ENCODE measurements at places on chromosomes 11 and 22.

DNA sequence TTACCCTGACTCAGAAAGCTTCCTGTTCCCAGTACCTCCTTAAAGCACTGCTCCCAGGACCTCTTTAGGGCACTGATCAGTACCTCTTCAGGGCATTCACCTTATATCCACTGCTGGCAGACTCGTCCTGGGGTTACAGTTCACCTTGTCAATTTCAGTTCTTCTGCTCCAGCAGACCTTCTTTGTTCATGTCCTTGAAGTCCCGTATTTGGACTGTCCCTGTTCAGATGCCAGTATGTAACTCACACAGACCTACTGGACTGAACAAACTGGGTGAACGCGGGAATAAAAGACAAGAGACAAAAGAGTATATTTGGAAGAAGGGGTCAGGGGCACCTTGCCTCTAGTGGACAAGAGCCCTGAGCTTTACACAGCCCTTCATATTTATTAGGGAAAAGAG lies 31.8 kb upstream of the NCAM1 start:
- DNase-seq, result no peak

DNA sequence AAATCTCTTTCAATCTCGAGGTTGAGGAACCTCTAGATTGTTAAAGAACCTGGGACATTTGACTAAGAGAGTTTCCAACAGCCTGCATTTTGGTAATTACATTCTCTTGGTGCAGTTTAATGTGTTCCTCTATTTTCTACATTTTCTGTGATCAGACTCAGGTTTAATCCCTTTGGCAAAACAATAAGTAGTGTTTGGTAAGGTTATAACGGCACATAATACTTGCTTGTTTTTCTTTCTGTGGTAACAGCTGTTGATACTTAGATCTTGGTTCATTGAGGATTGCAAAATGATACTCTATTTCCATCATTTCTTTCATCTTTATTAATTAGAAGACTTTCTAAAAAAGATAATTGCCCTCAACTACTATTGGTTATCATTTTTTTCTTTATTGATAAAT lies 271.3 kb downstream of the SBF2 start:
- no peak for DNase-seq

DNA sequence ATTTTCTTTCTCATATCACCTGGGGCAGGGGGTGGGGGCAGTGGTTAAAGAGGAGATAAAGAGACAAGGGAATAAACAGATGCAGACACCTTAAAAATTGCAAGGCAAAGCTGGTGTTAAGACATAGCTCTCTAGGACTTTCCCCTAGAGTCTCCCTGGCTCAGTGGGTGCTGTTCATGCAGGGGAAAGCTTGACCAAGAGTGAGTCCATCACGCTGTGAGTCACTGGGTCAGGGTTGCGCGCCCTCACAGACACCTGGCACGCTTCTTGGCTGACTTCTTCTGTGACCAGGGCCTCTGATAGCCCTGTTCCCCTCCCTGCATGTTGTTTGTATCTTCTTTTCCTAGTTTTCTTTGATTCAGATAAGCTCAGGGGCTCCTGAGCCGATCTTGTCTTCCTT lies 31.9 kb downstream of the COMMD9 start:
- no peak for DNase-seq

DNA sequence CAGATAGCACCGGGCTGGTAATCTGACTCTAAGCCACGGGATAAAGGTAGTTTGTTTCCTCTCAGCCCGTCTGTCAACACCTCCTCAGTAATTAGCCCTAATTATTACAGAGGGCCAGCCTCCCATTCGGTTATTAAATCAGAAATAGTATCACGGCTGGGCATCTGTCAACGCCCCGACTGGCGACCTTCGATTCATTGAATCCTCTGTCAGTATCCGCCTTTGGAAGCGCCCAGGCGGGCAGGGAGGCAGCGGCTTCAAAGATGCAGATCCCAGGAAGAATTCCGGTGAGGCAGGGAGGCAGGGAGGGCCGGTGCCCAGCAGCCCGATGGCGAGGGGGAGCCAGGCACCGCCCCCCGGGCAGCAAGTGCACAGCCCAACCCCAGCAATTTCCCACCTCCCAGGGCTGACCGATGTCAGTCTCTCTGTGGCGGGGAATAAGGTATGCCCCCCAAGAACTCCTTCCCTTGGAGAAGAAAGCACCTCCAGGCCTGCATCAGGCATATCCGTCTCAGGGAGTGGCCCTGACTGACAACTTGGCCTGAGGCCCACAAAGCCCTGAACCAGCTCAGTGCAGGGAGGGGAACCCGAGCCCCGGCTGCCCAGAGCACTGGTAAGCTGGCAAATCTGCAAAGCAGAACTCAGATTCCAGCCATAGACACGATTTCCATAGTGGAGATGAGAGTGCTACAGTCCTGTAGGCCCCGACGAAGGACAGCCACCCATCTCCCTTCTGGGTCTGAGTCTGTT lies 11.4 kb downstream of the GNB1L start:
- no peak for DNase-seq

GRCh38 chr11:121446752-121447156 lies 5.4 kb upstream of the SORL1 start:
- peak; percentile 64 for DNase-seq

GRCh38 chr11:10641177-10641911 lies 52.2 kb downstream of the IRAG1 start:
- peak; percentile 73 for DNase-seq

- no peak for DNase-seq
Observed at GRCh38 chr11:133826866-133827265, 18.4 kb downstream of the SPATA19 start.

DNA sequence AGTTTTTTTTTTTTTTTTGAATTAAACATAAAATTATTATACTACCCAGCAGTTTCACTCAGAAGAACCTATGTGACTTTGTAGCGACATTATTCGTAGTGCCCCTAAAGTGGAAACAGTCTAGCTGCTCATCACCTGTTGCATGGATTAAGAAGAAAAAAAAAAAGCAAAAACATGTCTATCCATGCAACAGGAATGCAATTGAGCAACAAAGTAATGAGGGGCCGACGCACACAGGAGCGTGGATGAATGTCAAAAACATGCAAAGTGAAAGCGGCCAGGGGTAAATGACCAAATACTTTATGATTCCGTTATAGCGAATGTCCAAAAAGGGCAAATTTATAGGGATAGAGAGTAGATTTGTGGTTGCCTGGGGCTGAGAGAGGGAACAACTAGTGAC lies 16.3 kb downstream of the MYO18B start:
- DNase-seq, result no peak

GRCh38 chr22:38789606-38790005 lies 4.3 kb downstream of the DNAL4 start:
- no peak for DNase-seq

DNA sequence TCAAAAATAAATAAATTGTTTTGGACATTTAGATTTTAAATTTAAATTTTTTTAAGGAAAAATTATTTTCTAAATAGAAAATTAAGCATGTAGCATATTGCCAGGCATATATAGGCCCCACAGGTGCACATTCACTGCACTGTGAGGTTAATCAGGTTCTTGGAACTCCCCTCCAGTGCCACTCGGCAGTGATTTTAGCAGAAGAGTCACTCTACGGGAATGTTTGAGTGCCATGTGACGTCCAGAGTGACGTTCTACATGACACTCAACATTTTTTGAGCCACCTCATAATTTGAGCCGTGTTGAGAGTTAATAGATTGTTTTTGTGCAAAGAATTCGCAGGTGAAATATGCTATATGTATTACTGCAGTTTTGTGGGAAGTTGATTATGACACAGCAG lies 77.4 kb downstream of the SWAP70 start:
- DNase-seq, result no peak

GRCh38 chr11:120108154-120108784 lies 29.6 kb downstream of the TRIM29 start:
- DNase-seq, result peak; percentile 59

GRCh38 chr22:27844256-27844655 lies 42.7 kb upstream of the MN1 start:
- no peak for DNase-seq

GRCh38 chr11:40302669-40303068 lies 1156.8 kb downstream of the LRRC4C start:
- DNase-seq, result no peak

- DNase-seq, result no peak
Observed at GRCh38 chr22:21064917-21065864, 19.4 kb downstream of the LRRC74B start.

GRCh38 chr11:74694136-74694930 lies 36.9 kb downstream of the CHRDL2 start:
- no peak for DNase-seq

GRCh38 chr22:33083212-33083611 lies 25.0 kb upstream of the SYN3 start:
- DNase-seq, result peak; percentile 43

- no peak for DNase-seq
Observed at GRCh38 chr11:34091825-34092224, 13.6 kb upstream of the NAT10 start.

DNA sequence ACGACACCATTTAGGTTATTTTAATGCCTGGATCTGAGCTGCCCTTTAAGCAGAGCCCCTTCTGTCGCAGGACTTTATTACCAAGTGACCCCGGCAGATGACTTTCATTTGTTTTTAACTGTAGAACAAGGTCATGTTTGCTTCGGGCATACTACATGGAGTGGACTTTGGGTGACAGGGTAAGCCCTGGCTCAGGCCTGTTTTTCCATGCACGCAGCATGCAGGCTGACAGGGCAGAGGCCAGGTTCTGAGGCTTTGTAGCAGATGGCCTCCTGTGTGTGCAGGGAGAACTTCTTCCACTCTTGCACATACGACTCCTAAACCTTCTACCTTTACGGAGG lies 50.5 kb downstream of the SNX19 start:
- no peak for DNase-seq

GRCh38 chr11:13644997-13645687 lies 23.3 kb upstream of the FAR1 start:
- DNase-seq, result no peak

- DNase-seq, result no peak
Observed at GRCh38 chr11:59078435-59078834, 7.7 kb upstream of the GLYATL1B start.

GRCh38 chr11:65895482-65895981 lies 4.7 kb downstream of the FOSL1 start:
- DNase-seq, result no peak

GRCh38 chr11:69892237-69892985 lies 73.2 kb upstream of the FGF3 start:
- no peak for DNase-seq

GRCh38 chr11:126917531-126918204 lies 82.9 kb downstream of the KIRREL3 start:
- peak; percentile 67 for DNase-seq

DNA sequence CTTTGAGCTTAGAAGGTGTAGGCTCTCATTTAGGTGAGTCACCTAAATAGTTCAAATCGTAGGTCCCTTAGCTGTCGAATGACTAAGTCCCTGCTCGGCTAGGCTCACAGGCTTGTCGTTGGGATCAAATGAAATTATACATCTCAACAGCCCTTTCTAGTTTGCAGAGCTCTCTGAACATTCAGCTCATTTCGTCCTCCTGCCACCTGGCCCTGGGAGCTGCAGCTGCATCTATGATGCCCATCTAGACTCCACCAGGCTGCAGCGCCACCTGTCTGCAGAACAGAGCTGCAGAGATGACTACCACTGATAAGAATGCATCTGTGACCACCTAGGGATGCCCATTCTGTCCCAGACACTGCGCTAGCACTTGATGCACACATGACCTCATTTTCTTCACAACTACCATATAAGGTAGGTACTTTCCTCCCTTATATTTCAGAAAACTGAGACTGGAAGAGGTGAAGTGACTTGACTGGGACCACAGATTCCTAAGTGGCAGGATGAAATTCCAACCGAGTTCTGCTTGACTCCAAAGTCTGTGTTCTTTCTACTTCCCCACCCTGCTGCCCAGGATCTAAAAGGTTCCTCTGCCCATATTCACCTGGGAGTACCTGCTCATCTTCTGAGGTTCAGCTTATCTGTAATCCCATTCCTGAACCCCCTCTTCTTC lies 141.1 kb upstream of the NARS2 start:
- DNase-seq, result peak; percentile 55

- peak; percentile 28 for DNase-seq
Observed at GRCh38 chr11:123316003-123316402, 114.1 kb upstream of the GRAMD1B start.

- no peak for DNase-seq
Observed at GRCh38 chr11:73495731-73496130, 102.2 kb downstream of the FAM168A start.

- no peak for DNase-seq
Observed at GRCh38 chr22:27003297-27003696, 345.9 kb downstream of the MIAT start.

- no peak for DNase-seq
Observed at GRCh38 chr11:46676436-46677158, 23.8 kb downstream of the ARHGAP1 start.

DNA sequence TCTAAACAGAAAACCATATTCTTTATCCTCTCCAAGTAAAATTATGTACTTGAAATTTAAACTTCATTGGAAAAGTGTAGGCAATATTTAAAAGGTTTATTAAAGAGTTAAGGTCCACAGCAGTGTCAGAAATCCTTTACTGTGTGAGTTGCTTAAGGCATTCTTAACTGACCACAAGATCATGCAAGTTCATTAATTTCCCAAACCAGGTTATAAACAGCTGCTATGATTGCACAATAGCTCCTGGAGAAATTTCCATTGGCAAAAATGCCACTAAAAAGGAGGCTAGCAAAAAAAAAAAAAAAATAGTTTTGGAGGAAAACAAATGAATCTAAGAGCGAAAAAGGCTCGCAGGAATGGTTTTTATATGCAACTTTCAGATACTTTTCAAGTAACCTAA lies 106.2 kb downstream of the ETS1 start:
- DNase-seq, result no peak

All from GM12865 (cell line).